ENCODE measurements at places on chromosomes 5 and 9.

GRCh38 chr5:107997338-107997980 is 326.7 kb upstream of the EFNA5 start:
- no peak for DNase-seq

- DNase-seq = no peak
These were observed 28.8 kb downstream of the TMEM174 start for GRCh38 chr5:73201547-73202513.

DNA sequence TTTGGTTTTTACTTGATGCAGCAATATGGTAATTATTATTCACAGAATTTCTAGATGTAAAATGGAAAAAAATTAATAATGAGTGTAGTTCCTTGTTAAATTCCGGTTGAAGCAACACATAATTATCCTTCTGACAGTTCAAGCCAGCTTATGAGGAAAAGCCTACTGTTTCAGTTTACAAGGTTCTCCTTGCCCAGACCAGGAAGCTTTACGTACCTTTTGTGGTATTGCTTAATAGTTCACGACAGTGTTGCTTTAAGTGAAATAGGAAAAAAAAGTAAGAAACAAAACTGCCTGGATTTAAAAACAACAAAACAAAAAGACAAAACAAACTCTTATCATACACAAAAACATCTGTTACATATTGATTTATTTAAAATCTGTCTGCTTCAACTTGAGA is 547.3 kb upstream of the C9orf72 start:
- DNase-seq = peak; percentile 54

DNA sequence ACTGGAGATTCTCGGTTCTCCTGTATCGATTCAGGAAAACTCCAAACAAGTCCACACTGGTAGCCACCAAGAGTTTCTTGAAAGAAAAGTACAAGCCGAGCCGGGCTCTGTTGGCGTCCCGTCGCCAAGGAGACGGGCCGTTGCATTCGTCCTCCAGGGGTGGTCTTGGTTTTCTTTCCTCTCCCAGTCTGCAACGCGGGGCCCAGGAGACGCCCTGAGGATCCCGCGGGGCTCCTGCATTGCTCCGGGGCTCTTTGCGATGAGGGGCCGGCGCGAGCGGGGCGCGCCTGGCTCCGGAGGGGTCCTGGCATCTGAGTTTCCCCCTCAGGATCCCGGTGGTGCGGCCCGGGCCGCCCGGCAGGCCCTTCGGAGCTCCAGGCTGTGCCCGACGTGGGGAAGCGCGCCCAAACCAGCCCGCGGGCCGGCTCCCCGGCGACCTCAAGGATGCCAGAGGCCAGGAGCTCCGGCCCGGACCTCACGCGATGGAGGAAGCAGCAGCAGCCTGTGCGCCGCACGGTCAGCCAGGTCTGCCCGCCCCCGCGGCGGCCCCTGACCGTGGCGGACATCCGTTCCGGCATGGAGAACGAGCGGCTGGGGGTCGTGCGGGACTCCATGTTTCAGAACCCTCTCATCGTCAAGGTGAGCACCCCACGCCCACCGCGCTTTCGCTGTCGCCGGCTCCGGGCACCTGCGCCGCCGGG is at the start of gene CFAP77:
TSS of gene CFAP77 (plus strand) at position 384 of the 701 bp plus-strand sequence. CDS start at position 445, 61 bp downstream.
- DNase-seq = peak; percentile 44

DNA sequence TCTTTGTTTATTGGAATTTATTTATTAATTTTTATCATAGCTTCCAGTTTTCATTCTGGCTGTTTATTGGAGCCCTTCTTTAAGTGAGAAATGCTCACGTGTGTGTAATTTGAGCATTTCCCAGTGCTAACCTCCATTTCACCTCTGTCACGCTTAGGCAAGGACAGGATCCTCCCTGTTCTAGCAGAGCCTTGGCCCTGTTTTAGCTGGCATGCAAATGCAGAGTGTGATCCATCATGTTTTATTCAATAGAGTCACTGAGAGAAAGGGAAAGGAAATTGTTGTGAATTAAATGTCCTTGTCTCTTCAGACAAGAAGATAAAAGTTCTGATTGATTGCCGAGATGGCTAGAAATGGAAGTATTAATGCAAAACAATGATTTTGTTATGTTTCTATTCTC is 137.3 kb upstream of the ACO1 start:
- no peak for DNase-seq

DNA sequence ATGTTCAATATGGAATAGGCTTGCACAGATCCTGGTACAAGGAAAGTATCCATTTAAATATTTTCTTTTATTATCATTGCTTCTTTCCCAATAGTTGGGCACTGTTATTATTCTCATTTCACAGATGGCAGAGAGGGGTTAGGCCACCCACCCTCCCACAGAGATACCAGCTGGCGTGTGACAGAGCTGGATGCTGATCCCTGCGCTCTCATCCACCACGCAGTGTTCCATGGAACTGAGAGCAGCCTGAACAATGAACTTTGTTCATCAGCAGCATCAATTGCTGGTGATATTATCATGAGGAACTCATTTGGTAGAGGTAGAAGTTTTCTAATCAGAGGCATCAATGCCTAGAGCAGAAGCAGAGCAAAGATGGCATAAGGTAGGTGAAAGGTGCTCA is 227.9 kb downstream of the ESM1 start:
- DNase-seq = no peak

GRCh38 chr9:15834541-15834940 is 281.7 kb downstream of the CCDC171 start:
- DNase-seq = peak; percentile 56

- DNase-seq = no peak
These were observed 186.7 kb downstream of the PARP8 start for GRCh38 chr5:50853151-50853550.

DNA sequence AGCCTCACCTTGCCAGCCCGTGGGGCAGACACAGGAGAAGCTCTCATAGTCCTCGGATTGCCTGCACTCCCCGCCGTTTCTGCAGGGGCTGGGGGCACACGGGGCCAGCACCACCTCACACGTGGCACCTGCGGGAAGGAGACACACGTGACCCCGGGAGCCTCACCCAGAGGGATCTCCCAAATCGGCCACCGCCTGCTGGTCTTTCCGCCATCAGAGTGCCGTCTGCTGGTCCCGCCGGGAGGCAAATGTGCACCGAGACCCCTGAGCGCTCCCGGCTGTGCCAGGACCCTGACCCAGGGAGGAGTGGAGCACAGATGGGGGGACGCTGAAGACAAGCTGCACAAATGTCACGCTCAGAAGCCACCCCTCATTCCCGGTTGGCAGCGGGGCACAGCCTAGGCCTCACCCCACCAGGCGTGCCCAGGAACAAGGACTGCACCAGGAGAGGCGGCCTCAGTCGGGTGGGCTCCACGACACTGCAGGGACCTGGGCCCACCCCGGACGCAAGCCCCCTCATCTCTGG is 28.4 kb upstream of the SEC16A start:
- DNase-seq = no peak

Data from NCI-H1105 (cell line).